Activated naive CD4-positive, alpha-beta T cell treated with anti-CD3 and anti-CD28 coated beads for 36 hours (primary cell): ENCODE measurements at places on chromosomes 4 and X.

GRCh38 chrX:85326234-85327059, 53.0 kb downstream of the POF1B start:
- no peak for DNase-seq

DNA sequence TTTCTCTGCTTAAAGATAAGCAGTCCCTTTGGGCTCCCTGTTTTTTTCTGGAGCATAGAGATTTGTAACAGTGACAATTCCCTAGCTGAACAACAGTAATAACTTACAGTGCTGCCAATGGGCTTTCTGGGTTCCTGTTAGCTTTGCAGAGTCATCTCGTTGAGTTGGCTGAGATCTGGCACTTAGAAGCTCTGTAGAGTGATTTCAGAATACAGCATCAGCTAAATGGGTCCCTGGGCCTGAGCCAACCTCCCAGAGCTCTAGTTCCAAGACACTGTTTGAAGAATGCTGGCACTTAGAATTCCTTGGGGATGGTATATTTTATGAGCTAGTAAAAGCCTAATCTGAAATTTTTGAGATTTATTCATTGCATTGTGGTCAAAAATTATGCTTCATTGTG, 43.5 kb upstream of the SERTM2 start:
- DNase-seq = no peak

DNA sequence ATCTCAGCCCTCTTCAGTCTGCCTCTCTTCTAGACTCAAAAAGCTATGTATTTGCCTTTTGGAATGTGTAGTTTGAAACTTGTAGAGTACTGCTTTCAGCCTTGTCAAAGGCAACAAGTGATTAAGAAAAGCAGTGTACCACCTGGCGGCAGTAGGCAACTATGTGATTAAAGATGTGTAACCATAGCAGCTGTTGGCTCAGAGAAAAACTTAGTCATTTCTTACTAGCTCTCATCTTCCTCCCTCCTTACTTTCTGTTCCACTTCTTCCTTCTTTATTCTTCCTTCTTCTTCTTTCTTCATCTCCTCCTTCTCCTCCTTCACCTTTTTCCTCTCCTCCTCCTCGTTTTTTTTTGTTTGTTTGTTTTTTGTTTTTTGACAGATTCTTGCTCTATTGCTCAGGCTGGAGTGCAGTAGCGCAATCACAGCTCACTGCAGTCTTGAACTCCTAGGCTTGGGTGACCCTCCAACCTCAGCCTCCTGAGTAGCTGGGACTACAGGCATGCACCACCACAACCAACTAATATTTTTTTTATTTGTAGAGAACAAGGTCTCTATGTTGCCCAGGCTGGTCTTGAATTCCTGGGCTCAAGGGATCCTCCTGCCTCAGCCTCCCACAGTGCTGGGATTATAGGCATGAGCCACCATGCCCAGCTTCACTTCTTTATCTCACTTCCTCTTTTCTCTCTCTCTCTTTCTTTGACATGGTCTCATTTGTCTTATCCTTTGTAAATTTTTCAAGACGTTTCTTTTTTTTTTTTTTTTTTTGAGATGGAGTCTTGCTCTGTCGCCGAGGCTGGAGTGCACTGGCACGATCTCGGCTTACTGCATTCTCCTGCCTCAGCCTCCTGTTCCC, 32.6 kb downstream of the ABHD18 start:
- peak; percentile 67 for DNase-seq

- no peak for DNase-seq
Observed at GRCh38 chr4:62627141-62627540, 1427.0 kb downstream of the ADGRL3 start.

DNA sequence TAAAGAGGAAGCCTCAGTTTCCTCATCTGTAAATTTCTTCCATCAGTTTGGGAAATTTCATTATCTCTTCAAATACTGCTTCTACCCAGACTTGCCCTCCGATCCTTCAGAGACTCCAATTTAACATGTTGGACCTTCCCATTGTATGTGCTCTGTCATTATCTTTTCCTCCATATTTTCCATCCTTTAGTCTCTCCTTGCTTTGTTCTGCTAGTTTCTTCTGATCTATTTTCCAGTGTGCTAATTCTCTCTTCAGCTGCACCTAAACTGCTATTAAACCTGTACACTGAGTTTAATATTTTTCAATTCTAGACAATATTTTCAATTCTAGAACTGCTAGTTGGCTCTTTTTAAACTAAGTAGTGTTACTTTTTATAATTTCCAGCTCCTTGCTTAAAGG, 65.5 kb downstream of the EVC start:
- DNase-seq = no peak

- DNase-seq = no peak
Observed at GRCh38 chr4:36218121-36218520, 26.2 kb downstream of the ARAP2 start.

- DNase-seq = no peak
Observed at GRCh38 chrX:63932006-63932405, 147.0 kb upstream of the ARHGEF9 start.
